Panc1 (cell line): ENCODE measurements at places on chromosomes 2 and 18.

- no peaks in the 10 kb centered on the region for H3K36me3 ChIP-seq
- H3K4me1 ChIP-seq: no peaks in the 10 kb centered on the region
- H3K27me3 ChIP-seq: no peaks in the 10 kb centered on the region
- no peak overlapping the region for H3K4me3 ChIP-seq
- no peak overlapping the region for H3K27ac ChIP-seq
Observed at GRCh38 chr2:191804766-191805165, 42.1 kb downstream of the CAVIN2 start.

- H3K4me1 ChIP-seq: no peaks in the 10 kb centered on the region
- no peak overlapping the region for H3K4me3 ChIP-seq
- H3K27me3 ChIP-seq: peaks cover 3% of the 10 kb centered on the region; the same call in 1 of the 2 replicates
- no peak for DNase-seq
- H3K27ac ChIP-seq: no peak overlapping the region
Observed at GRCh38 chr2:68374184-68374583, 9.1 kb downstream of the PLEK start.

DNA sequence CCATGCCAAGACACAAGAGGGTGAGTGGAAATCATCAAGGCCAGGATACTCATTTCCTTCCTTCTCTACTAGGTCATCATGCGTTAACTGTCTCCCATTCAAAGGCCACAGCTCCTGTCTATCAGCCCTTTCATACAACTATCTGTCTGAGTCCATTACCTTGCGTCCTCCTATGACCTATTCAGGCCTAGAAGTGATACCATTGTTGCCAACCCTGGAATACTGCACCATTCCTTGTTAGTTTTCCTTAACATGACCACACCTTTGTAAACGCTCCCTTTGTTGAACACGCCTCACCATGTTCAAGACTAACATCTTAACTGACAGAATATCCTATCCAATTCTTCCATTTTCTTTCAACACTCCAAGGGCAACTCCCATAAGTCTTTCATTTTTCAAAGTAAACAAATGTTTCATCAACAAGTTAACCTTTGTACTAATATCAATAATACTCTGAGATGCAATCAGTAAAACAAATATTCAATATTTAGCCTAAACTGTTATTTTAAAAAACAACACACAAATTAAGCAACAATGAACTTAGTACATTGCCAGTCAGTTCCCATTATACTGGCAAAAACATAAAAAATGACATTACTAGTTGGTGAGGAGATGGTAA is 19.8 kb upstream of the LGALSL start:
- H3K36me3 ChIP-seq: no peaks in the 10 kb centered on the region
- H3K27me3 ChIP-seq: peaks cover 4% of the 10 kb centered on the region; the same call in 1 of the 2 replicates
- H3K27ac ChIP-seq: no peak overlapping the region
- H3K4me3 ChIP-seq: no peak overlapping the region

GRCh38 chr2:160322320-160322719 is 122.2 kb upstream of the ITGB6 start:
- H3K4me1 ChIP-seq: no peaks in the 10 kb centered on the region
- no peaks in the 10 kb centered on the region for H3K27me3 ChIP-seq
- H3K27ac ChIP-seq: no peak overlapping the region
- H3K36me3 ChIP-seq: no peaks in the 10 kb centered on the region
